Right lung (tissue), 10 donors: ENCODE measurements at places on chromosomes 13 and 19.
A peak's percentile ranks its signal among the peaks of the same experiment; 100 is the strongest.

- DNase-seq = no peak
Observed at GRCh38 chr13:112061367-112062061, 5.4 kb upstream of the SOX1 start.

DNA sequence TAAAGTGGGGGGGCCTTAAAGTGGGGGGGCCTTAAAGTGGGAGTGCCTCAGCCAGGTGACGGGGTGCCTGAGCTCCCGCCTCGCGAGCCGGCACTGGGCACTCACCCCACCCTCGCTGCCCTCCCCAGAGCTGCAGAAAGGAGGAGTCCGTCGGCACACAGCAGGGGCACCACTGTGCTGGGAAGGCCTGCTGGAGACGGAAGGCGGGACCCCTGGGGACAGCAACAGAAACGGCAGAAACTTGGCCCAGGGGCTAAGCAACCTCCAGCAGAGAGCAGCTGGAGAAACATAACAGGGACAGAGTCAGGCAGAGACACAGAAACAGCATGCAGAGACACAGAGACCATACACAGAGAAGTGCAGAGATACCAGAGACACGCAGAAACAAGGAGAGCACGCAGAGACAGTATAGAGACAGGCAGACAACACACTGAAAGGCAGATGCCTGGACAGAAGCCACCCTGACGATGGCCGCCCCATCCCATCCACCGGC, 7.9 kb downstream of the CFD start:
- DNase-seq = no peak

GRCh38 chr19:17999684-18000479, 8.1 kb upstream of the ARRDC2 start:
- DNase-seq = no peak

GRCh38 chr19:39498798-39499642, at the start of gene DLL3:
TSS of gene DLL3 (plus strand) at chr19:39498947. CDS start at chr19:39498975, 28 bp downstream.
- DNase-seq = no peak

GRCh38 chr19:12872941-12873890, 8.0 kb downstream of the DNASE2 start:
- no peak for DNase-seq

- peak; percentile 42 for DNase-seq
Observed at GRCh38 chr19:480016-480855, 16.1 kb upstream of the MADCAM1 start.

DNA sequence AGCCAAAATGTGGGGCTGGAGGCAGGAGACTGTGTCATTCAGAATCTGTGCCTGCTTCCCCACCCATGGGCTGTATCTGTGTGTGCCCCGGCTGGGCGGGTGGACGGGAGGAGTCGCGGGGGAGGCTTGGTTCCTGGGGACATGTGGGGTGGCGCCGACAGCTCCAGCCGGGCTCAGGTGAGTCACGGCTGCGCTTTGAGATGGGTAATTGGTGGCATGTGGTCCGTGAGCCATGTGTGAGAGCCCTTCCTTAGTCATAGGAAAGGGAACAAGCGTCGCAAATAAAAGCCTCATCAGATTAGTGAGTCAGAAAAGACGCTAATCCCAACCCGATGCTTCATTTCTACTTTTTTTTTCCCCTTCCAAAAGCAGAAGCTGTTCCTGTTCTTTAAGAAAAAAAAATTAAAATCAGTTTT, 118.6 kb upstream of the ZNF536 start:
- no peak for DNase-seq

DNA sequence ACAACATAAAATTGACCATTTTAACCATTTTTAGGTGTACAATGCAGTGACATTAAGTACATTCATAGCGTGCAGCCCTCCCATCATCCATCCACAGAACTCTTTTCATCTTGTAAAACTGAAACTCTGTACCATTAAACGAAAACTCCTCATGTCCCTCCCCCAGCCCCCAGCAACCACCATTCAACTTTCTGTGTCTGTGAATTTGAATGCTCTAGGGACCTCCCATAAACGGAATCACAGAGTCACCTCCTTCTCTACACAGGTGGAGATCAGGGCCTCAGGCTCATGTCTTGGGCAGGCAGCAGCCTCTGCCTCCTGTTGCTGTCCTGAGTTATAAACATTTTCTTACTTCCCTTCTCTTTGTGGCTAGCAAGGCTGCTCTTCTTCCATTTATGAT, 7.3 kb upstream of the CCNE1 start:
- no peak for DNase-seq

- DNase-seq = no peak
Observed at GRCh38 chr13:39810091-39810877, 154.8 kb downstream of the COG6 start.

GRCh38 chr13:92769046-92769445, 457.6 kb upstream of the GPC6 start:
- DNase-seq = no peak

DNA sequence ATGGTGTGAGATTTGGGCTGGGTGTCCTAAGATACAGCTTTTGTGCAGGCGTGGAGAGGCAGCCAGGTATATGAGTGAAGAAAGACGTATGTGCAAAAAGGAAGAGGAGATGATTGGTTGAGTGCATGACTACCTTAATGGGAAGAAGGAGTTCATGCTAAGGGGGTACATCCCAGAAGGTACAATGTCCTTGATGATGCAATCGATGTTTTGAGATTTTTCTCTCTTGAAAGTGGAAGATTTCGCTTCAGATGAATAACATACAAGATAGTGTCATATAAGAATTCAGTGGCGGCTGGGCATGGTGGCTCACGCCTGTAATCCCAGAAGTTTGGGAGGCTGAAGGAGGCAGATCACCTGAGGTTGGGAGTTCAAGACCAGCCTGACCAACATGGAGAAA, 357.1 kb downstream of the KLF12 start:
- DNase-seq = no peak

- no peak for DNase-seq
Observed at GRCh38 chr13:31038834-31039552, 106.5 kb downstream of the TEX26 start.

DNA sequence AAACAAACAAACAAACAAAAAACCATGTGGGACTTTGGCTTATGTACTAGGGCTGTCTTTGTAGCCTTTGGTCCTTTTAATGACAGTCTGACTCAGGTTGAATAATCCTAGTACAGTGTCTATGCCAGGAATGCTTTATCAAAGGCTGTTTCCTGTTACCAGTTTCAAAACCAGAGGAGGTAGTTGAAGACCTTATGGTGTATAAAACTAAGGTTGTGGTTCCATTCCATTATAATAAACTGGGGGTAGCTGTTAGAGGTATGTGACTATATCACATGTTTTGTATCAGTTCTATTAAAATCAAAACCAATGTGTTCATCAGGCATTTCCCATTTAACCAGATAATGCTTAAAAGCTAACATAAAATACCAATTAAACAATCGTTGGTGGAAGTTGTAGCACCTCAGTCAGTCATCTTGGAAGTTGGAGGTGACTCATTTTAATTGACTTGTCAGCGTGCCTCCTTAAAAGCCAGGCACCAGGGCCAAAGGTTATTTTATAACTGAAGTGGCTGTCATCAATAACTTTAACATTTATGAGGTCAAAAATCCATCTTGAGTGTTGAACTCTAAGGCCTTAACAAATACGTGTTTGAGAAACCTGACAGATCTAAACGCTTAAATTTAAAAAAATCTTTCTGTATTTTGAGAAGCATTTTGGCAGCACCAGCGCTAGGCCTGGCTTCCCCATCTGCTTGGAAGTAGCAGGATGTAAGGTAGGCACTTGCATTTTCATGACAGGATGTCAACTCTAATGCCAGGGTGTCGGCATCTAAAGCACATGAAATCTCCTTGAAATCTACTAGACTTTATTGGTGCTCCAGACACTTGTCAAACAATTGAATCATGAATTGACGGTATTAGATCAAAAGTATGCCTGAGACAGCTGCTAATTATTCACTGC, 162.5 kb downstream of the LMO7 start:
- no peak for DNase-seq

DNA sequence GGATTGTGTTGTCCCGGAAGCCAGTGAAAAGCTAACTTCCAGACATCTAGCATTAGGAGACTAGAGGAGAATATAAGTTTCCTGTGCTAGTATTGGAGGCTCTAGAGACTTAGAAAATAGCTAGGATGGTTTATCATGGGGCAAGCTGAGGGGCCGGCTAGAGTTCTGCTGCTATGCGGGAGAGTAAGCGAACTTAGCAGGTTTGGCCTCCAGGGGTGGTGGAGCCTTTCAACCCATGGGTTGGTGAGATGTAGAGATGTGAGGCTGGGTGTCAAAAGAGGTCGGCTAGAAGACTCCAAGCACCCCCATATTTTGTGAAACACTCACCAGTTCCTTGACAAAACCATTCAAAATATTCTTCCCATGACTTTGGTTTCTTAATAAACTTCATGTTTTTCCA, 4.4 kb downstream of the SULT2A1 start:
- DNase-seq = no peak

GRCh38 chr13:34862311-34862710, 79.8 kb upstream of the NBEA start:
- no peak for DNase-seq

DNA sequence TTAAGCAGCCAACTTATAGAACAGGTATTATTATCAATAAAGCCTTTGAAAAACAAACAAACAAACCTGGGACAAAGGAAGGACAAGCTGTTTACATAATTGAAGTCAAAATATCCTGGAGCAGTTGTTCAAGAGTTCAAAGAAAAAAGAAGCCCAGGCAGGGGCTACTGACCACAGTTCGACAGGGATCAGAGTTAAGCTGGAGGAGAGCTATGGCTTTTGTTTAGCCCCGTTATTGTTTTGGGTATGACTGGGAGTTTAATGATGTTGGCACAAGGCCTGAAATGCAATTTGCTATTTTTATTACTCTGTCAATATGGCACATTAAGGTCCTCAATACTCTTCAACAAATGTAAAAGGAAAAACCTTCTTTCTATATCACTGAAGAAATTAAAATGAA, 624.4 kb upstream of the KLHL1 start:
- no peak for DNase-seq

DNA sequence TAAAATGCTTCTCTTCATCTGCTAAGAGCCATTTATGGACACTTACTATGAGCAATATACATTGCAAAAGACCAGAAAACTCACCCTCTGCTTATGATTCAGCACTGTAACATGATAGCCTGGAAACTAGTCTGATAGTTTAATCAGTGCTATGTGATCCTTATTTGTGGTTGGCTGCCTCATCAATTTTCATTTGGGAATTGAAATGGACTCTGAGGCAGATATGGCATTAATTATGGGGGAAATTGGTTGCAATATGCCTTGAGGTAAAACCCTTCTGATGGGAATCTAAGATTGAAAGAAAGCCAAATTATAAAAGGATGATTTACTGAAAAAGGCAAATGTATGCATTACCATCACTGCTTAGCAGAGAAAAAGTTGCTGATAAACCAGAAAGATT, 33.5 kb downstream of the FAM216B start:
- DNase-seq = peak; percentile 11

GRCh38 chr19:46718157-46718933, 1.4 kb upstream of the PRKD2 start:
- no peak for DNase-seq
